ENCODE measurements at places on chromosomes 4 and X.

DNA sequence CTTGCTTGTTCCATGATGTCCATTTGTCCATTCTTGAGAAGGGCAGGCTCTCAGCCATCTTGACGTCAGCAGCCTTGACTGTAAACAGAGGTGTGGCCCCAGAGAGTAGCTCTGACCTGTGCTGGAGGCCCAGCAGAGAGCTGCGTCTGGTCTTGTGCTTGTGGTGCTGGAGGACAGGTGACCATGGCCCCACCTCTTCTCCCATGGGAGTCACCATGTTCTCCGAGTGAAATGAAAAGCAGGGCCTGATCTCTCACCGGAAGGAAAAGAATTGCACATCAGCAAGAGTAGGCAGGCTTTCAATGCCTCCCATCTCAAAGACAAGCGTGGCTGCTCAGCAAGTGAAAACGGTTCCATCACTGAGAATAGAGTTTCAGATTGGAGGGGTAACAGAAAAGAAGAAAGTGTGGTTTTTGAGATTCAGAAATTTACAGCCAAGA lies 11.5 kb downstream of the PARM1 start:
- DNase-seq, result no peak

DNA sequence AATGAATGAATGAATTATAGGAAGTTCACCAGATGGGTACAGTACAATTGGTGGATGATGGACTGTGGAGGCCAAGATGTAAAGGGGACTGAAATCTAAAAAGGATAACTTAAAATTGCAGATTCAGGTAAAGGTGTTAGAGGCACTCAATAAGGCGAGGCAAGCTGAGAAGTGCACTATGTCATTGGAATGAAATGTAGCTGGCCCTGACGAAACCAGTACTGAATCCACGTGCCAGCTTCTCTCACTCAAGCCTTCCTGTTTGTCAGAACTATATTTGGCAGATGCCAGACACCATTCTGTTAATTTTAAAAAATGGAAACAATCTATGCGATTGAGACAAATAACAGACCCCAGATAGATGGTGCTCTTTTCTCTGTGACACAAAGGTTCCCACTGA lies 1039.1 kb upstream of the TENM3 start:
- no peak for DNase-seq

- DNase-seq, result no peak
Measured at GRCh38 chr4:104756837-104757236, 262.1 kb upstream of the CXXC4 start.

GRCh38 chr4:142098900-142099545 lies 462.6 kb downstream of the IL15 start:
- DNase-seq, result no peak

- DNase-seq, result no peak
Measured at GRCh38 chrX:137565921-137566745, at the start of gene ZIC3. Gene ZIC3 (plus strand): TSS chrX:137566127. CDS start chrX:137566692, 565 bp downstream.

GRCh38 chr4:76549765-76550164 lies 114.7 kb downstream of the SHROOM3 start:
- DNase-seq, result no peak

DNA sequence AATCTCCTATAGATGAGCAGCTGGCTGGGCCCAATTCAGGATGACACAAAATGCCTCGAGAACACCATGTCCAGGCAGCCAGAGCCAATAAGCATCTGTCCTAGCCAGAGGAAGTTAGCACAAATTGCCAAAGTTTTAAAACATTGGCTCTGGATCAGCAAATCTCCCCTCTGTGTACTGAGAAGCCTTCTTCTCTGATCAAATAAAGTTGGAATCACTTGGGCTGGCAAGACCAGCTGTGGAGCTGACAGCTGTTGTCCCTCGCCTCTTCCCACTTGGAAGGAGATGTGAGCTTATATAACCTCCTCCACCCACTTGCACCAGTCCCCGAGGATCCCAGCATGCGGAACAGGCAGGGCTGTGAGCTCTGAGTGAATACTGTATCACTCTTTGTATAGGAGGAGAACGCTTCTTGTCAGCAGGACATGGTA lies 183.9 kb downstream of the OPHN1 start:
- no peak for DNase-seq

DNA sequence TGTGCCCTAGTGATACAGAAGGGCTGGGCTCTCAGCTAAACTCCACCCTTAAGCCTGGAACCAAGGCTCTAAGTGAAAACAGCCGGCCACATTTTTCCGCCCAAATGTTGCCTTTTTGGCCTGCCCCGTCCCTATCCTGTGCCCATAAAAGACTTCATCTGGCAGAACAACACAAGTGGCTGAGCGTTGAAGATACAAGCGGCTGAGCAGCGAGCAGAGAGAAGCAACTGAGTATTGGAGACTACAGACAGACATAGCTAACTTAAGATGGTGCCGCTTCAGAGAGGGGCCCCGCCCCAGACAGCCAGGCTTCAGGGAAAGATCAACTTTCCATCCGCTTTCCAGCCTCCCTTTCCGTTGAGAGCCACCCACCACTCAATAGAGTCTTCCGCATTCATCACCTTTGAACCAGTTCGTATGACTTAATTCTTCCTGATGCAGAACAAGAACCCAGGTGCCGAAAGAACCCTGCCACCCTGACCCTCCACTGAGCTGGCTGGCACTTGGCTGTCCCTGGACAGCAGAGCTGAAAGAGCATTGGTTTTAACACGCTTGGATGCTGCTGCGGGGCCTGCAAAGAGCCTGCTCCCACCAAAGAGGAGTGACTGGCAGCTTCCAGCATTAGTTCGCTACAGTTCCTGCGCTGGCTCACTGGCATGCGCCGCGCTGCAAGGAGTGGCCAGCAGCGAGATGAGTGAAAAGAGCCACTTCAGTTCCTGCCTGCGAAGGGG lies 853.2 kb upstream of the INTU start:
- no peak for DNase-seq

DNA sequence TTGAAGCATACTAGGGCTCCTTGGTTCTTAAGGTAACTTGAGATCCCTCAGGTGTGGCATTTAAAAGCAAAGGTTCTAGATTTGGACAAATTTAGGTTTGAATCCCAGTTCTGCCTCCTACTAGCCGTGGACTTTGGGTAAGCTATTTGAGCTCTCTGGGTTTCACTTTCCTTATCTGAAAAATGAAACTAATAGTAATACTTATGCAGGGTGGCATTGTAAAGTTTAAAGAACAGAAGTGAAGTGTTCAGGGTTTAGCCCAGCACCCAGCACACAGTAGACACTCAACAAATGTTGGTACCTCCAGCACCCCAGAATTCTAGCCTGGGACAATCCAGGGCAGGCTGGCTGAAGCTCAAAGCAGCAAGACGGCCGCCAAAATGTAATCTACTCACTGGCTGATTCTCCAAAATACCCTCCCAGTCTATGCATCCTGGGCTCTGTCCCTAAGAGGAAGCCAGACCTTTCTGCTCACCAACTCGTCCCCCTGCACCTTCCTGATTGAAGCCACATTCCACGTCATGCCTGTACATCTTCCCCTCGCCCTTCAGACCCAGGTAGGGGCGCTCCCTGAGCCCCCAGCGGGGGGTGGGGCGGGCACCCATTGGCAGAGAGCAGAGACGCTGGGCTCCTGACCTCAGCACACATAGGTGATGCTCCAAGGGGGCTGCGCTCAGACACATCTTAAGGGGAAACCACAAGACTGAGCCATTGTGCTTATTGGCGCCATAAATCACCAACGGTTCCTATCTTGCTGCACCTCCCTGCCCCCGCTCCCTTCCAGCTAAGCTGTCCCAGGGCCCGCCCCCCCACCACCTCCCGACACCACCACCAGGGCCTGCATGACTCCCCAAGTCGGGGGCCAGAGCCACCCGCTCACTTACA lies 160.6 kb downstream of the BCOR start:
- no peak for DNase-seq

DNA sequence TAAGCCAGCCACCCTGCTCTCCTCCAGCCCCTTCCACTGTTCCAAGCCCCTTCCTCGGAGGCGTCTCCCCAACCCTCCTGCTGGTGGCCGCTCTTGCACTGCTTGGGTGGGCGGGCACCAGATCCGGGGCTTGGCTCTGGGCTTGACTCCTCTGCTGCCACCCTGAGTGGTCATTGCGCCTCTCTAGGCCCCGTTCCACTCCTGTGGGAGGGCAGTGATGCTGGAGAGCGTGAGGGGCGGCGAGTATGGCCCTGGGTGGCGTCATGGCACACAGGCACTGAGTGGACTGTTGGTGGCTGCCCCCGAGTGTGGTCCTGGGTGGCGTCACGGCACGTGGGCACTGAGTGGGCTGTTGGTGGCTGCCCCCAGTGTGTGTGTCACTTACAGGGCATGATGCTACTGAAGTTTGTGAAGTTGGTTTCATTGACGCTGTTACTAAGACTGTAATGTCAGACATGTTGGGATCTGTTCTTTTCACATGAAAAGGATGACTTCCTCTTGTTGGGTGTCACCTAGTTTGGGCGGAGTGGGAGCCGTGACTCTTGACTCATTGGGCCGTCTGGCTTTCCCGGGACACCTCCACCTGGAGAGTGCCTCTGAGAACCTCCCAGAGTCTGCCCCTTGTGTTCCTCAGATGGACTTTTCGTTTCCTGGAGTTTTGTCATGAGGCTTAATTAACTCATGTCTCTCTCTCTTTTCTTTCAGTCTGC lies 55.9 kb upstream of the HGFAC start:
- no peak for DNase-seq

DNA sequence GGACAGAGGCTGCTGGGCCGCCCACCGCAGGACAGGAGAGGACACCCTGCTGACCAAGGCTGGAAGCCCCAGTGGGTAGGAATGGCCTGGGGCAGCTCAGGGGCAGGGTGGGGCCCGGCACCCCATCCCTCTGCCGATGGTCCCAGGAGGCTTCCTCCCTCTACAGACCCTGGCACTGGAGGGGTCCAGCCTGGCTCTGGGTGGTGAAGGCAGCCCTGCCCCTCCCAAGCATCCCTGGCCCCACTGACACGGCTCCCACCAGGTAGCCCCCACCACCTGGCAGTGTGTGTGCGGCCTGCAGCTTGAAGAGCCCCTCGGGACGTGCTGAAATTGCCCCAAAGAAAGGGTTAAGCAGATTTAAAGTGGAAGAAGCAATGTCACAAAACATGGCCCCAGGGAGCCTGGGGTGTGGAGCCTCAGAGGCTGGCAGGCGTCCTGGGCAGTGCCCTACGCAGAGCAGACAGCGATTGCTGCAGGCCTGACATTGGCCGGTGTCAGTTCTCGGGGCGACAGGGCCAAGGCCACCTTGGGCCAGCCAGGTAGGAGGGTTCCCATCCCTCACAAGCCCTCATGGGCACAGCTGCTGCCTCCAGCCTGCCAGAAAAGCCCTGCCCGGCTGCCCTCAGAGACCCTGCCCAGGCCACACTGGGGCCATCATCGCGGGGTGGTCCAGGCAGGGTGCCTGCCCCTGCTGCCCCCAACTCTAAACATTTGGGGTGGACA lies 80.5 kb downstream of the FAM53A start:
- no peak for DNase-seq

- DNase-seq, result no peak
Measured at GRCh38 chr4:151922306-151922705, 161.5 kb upstream of the GATB start.

DNA sequence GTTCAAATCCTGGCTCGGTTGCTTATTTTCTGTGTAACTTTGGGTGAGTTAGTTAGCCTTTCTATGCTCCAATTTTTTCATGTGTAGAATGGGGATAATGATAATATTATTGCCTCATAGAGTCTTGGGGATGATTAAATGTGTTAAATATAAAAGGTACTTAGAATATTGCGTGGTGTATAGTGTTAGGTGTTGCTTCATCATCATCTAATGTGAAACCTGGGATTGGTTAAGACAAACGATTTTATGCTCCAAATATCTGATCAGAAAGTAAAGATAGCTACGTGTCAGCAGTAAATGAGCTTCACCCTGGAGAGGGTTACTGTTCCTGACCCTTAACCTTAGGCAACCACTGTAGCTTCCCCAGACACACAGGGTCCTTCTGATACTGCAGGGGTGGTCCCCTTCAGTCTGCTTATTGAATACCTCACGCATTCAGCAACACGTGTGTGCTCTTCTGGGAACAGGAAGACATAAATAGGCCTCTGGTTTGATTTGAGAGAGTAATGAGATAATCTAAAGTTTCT lies 50.1 kb downstream of the GPAT3 start:
- no peak for DNase-seq

- no peak for DNase-seq
Measured at GRCh38 chr4:7582313-7583097, 147.8 kb upstream of the PSAPL1 start.

DNA sequence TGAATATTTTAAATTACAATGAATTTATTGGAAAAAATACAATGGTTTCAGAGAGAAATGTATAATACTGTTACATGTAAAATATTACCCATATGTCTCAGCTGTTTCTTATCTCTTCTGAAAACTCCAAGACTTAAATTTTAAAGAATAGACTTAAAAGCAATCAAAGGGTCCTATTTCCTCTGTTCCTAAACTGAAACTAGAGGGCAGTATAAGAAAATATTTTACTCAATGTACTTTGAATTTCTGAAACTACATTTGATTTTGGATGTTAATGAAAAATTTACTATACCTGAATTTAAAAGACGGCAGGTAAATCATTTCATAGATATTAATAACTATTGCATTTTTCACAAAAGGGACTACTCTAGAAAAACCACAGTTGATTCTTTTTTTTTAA lies 200.2 kb downstream of the LRBA start:
- no peak for DNase-seq

GRCh38 chrX:155086961-155087735 lies 15.8 kb downstream of the BRCC3 start:
- no peak for DNase-seq

- DNase-seq, result no peak
Measured at GRCh38 chr4:38560768-38561558, 103.0 kb upstream of the KLF3 start.

DNA sequence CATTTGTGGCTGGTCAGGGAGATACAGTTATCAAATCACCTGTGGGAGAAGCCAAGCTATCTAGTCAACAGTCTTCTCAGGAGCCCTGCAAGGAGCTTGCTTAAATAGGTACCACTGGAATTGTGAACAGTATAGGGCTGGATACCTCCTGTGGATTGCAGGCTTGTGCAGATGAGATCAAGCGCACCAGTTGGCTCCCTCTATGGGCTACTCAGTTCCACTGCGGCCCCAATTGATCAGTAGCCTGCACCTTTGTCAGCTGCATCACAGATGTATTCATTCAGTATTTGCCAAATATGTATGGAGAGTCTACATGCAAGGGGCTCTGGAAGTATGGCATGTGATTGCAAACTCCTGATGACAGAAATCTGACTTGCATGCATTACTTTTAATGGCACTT lies 28.6 kb downstream of the TEX13A start:
- no peak for DNase-seq

DNA sequence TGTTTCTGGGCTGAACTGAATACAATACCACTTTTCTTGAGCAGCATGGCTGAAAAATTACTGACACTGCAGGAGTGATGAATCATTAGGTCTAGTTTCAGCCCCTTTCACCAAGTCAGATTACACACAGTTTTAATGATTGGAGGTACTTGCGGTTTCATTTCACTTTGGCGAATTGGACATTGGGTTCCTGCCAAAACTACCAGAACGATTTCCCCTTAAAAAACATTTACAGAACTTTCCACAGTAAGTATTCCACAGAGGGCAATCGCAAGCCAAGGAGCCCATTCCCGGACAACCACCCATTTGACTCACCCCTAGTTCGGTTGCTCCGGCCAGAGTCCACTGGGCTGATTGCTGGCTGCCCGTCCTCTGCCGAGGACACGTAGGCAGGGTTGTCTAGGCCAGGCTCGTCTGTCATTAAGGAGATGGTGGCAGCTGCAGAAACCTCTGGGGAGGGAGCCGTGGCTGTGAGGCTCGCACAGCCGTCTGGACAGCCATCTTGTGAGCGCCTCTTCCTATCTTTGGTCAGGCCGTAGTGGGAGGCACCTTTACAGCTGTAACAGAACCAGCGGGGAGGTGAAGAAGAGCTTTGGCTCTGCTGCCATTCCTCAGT lies 83.5 kb downstream of the LNX1 start:
- DNase-seq, result no peak

GRCh38 chr4:186445040-186445439 lies 110.3 kb downstream of the MTNR1A start:
- DNase-seq, result no peak

GRCh38 chr4:182929296-182929695 lies 12.1 kb upstream of the DCTD start:
- DNase-seq, result no peak
